Mesenteric fat pad (tissue), 1 donor: ENCODE measurements at places on chromosomes 2 and 18. TPM values are rescaled to one million over a fixed set of nuclear protein-coding genes. Genes with fewer than 3 reads are reported as not detected.
A peak's percentile ranks its signal among the peaks of the same experiment; 100 is the strongest.

The TUBA4B gene
- total RNA-seq: not detected

The FAM98A gene
- total RNA-seq: 72.2 TPM

The MYO5B gene
- total RNA-seq: 1.6 TPM

The FSHR gene
- total RNA-seq: not detected

The B3GNT7 gene
- 3.9 TPM for total RNA-seq

- DNase-seq: peak; percentile 9
These were observed 30.1 kb downstream of the GAREM2 start for GRCh38 chr2:26202981-26203490.

DNA sequence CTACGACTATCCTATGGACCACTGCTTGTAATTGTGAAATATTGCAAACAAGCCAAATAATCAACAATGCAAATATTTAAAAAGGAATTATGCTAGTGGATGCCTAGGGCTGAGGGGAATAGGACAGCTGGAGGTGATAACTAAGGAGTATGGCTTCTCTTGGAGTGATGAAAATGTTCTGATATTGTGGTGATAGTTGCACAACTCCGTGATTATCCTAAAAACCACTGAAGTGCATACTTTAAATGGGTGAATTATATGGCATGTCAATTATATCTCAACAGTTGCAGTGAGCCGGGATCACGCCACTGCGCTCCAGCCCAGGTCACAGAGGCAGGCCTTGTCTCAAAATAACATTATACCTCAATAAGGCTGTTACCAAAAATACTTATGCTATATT lies 125.1 kb upstream of the SH3BP4 start:
- no peak for DNase-seq

DNA sequence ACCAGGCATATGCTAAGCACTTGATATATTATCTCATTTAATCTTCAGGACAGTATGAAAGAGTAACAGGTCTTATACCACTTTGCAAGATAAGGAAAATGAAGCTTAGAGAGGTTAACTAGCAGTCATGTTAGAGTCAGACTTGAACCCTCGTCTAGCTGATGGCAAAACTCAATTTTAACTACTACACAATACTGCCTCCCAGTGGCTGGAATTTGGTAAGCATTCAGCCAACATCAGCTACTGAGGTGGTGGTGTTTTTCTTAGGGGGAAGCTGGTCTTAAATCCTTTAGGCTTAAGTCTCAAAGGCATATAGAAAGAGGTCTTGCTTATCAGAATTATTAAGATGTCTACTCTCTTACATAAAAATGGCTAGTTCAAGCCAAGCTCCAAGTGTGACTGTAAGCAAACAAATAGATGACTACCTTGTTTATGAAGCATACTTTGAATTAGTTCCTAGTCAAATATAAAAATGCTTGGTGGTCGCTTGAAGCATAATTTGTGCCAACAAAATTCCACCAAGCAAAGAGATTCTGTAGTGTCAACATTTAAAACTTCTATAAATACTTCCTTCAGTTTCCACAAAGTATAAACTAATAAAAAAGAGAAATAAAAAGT lies 325.4 kb upstream of the FIGN start:
- DNase-seq: no peak

DNA sequence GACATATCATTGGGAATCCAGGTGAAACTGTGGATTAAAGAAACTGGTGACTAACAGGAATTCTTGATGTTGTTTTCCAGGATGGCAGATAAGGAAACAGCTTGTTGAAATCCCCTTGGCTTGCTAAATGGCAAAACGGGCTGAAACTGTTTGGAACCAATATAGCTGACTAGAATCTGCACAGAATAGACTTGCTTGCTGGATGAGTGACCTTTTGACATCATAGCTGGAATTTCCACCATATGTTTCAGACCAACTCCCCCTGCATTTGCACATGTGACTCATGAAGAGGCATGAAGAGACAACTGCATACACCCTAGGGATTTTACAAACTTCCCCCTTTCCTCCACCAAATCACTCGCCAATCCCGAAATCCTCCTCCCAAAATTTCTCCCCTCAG lies 87.7 kb upstream of the LYPD1 start:
- no peak for DNase-seq

- DNase-seq: no peak
These were observed 249.3 kb downstream of the NDUFA10 start for GRCh38 chr2:239775623-239776435.

DNA sequence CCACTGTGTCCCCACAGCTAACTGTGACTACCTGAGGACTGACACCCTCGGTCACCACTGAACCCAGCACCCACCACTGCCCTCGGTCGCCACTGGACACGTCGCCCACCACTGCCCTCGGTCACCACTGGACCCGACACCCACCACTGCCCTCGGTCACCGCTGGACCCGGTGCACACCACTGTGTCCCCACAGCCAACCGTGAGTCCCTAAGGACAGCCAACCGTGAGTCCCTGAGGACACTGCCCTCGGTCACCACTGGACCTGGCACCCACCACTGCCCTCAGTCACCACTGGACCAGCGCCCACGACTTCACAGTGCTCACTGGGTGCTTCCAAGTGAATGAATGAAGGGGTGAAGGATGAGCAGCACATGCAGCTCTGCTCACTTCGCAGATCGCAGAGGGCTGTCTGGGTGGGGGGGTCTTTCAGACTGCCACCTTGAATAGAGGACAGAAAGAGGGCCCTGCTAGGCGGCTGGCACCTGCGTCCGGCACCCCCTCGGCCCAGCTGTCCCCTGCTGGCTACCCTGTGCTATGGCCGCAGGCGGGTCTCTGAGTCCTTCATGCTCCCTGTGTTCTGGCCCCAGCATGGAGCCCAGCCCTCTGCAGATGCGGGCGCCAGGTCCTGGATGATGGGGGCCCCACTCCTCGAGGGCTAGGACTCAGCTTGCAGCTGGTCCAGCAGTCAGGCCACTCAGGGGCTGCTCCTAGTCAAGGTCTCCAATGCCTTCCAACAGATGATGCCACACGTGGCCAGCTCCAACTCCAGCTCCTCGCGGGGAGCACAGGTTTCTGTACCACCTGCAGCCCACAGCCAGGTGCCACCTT lies 51.4 kb upstream of the GPC1 start:
- DNase-seq: no peak

DNA sequence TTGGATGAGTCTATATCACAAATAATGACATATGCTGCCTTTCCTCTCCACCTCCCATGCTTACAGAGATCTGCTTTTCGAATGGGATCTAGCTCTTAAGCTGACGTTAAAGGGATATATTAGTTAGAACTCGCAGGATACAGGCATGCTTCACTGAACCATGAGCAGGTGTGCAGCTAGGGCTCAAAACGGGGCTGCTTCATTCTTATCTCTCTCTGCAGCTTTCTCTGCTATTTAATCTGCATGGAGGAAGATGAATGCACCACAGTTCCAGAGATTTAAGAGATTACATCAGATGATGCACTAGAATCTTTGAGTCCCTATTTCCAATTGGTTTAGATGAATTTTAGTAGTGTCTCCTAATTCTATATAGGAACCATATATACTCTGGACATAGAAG lies 327.0 kb downstream of the RAD51AP2 start:
- DNase-seq: no peak

DNA sequence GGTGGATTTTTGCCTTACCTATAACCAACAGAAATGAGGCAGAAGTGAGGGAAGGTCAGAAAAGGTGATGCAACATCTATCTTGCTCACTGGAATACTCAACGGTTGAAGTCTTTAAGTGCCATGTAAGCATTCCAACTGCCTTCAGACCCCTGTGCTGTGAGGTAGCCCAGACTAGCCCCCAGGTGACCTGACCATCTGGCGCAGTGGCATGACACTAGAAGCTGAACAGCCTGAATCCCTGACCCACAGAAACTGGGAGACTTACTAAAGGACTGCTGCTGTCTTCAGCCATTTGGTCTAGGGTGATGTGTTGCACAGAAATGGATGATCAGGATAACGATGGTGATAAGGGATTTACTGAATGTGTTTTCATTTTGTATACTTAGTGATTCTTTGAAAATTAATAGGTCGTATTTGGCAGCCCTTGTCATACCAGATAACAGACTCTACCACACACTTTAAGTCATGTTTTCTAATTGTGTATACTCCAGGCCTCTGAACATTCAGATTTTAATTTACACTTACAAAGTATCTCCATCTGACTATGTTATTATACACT lies 161.5 kb downstream of the STK39 start:
- DNase-seq: no peak

DNA sequence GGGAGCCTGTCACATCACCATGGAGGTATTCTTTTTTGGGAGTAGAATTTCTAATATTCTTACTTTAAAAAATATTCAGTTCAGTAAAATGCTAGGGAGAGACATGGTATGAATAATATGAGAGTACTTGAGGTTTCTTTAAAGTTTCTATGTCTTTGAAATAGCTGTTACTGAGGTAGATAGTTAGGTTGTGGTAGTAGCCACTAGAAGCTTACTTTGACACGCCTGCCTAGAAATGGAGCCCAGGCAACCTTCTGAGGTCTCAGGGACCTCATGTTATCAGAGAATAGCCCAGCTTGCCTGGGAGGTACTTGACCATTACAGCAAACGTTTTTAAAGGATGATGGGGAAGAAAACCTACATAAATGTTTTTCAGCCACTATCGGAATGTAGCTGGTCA lies 131.2 kb downstream of the AGPS start:
- no peak for DNase-seq

GRCh38 chr2:207385076-207385475 lies 144.7 kb upstream of the CREB1 start:
- DNase-seq: no peak

DNA sequence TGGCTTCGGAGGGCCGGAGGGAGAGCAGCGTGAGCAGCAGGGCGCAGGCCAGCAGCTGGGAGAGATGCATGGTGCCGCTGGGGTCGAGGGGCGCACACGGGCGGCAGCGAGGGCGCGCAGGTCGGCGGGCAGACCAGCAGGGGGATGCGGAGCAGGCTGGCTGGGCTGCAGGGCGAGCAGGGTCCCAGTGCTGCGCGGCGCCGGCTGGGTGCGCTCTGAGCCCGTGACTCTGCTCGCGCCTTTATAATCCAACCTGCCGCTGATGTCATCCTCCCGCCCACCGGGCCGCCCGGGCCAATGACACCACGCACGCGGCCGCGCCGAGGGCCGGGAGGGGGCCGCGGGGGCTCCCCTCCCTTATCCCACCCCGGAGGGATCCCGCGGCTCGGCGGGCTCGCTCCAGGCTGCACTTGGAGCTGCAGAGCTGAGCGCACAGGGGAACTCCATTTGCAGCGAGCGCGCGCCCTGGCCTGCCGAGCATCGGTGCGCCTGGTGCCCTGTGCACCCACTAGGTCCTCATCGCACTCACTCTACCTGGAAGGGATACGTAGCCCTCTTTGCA lies at the start of gene NPPC:
Gene NPPC (minus strand): TSS at position 217 of the 562 bp plus-strand sequence. CDS start 147 bp downstream, at position 70.
- peak; percentile 88 for DNase-seq

GRCh38 chr2:37739153-37739552 lies 67.7 kb upstream of the CDC42EP3 start:
- DNase-seq: no peak

- DNase-seq: no peak
These were observed 282.8 kb downstream of the NBAS start for GRCh38 chr2:15278296-15278695.

- peak; percentile 79 for DNase-seq
These were observed 18.4 kb upstream of the SLC20A1 start for GRCh38 chr2:112627060-112628040.

DNA sequence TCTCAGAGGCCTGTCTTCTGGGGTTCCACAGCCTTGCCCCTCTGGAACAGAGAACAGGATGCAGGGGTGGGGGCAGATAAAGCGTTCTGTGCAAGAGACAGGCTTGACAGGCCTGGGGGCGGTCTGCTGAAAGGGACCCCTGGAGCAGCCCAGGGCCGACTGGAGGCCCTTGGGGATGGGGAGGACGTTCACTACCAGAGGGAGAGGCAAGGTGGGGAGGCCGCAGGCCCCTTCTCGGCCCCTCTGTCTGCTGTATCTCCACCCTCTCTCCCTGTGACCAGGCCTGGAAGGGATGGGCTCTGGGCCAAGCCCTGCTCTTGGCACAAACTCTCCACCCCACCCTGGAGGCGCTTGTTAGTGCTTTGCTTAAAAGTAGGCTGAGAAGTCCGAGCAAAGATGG lies 27.3 kb upstream of the INHBB start:
- no peak for DNase-seq

GRCh38 chr18:24111936-24112335 lies 26.9 kb upstream of the CABYR start:
- no peak for DNase-seq

DNA sequence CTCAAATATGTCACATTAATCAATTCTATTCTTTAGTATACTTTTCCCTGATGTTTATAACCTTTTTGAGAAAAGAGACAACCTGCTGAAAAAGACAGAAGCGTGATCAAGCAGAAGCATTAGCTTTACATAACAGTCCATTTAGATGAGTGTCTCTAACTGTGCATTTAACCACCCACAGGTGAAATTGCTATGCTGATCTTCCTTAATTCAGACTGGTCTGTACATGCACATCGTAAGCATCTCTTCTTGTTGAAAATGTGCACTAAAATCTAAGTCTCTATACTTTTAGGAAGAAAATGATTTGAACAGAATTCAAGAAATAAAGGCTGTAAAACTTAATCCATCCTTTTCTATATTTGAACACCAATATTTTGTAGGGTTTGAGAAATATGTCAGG lies 794.4 kb upstream of the FSHR start:
- DNase-seq: no peak

DNA sequence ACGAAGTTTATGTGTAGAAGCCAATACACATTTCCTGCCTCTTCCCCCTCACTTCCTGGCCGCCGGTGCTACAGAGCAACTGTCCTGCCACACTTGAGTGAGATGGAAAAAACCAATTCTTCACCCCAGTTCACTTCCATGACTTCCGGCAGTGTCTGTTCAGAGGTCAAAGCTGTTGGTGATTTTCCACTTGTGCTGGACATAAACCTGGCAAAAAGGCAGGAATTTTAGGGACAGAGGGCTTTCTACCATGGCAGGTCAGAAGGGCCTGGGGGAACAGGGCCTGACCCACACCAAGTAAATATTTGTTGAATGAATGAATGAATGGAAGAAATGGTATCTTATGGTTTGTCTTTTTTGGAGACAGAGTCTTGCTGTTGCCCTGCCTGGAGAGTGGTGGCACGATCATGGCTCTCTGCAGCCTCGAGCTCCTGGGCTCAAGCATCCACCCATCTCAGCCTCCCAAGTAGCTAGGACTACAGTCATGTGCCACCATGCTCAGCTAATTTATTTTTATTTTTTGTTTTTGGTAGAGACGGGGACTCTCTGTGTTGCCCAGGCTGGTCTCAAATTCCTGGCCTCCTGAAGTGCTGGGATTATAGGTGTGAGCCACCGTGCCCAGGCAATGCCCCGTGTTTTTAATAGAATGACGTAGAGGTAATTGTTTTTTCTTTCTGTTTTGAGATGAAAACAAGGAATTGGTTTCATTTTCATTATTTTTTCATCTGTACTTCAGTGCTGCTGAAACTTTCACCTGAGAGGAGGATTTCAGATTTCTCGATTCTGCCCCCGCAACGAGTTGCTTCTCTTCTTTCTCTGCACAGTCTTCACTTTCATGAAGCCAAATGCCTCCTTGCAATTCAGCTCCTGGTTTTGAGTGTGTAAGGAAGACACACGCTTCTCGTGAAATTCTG lies 48.0 kb upstream of the LPIN2 start:
- DNase-seq: no peak

GRCh38 chr2:161163440-161163839 lies 3.2 kb downstream of the TANK start:
- no peak for DNase-seq

GRCh38 chr18:53489266-53489665 lies 735.2 kb downstream of the MBD2 start:
- DNase-seq: no peak

- no peak for DNase-seq
These were observed 30.9 kb upstream of the COL5A2 start for GRCh38 chr2:189210250-189211087.
